Stromal cell of bone marrow (primary cell): ENCODE measurements at places on chromosomes 7 and 10.
A peak's percentile ranks its signal among the peaks of the same experiment; 100 is the strongest.

DNA sequence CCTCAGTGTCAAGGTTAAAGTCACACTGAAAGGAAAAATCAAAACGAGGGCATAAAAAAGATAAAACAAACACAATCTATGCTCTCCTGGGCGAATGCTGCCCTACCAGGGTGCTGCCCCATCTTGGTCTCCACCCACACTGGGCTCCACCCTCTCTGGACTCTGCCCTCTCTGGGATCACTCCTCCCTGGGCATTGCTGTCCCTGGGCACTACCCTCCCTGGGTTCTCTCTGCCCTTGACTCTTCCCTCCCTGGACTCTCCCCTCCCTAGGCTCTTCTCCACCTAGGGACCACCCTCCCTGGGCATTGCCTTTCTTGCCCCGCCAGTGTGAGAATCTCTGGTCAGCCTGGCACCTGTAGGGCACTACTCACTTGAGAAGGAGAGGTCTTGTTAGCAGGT, 8.6 kb downstream of the GDF2 start:
- no peak for DNase-seq

DNA sequence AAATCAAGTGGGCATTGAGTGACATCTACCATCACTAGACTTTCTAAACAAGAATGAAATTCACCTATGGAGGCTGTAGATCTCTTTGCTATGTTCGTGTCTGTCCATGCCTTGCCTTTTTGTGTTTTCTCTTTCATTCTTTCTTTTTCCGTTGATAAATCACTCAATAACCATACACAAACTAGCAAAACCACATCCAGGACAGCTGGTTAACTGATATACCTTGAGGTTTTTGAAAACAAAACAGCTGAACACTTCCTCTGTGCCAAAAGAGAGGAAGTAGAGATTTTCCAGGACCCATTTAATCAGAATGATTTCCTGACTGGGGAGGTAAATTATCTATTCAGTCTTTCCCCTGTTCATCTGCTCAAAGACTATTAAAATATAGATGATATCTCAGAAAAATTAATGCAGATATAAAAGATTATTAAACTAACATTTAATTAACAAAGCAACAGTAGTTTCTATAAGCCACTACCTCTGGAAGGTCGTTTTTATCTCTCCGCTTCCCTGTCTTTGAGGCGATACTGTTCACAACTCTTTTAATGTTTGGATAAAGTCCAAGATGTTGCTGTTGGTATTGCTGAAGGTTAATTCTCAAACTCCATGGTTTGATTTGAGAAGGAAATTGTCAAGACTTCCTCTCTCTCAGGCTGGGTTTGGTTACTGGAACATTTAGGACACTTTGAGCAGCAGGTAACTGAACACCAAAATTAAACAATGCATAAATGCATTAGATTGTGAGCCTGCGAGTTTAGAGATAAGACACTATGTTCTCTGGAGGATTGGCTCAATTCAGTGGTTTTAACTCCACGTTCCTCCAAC, 24.4 kb upstream of the C10orf67 start:
- DNase-seq: no peak

DNA sequence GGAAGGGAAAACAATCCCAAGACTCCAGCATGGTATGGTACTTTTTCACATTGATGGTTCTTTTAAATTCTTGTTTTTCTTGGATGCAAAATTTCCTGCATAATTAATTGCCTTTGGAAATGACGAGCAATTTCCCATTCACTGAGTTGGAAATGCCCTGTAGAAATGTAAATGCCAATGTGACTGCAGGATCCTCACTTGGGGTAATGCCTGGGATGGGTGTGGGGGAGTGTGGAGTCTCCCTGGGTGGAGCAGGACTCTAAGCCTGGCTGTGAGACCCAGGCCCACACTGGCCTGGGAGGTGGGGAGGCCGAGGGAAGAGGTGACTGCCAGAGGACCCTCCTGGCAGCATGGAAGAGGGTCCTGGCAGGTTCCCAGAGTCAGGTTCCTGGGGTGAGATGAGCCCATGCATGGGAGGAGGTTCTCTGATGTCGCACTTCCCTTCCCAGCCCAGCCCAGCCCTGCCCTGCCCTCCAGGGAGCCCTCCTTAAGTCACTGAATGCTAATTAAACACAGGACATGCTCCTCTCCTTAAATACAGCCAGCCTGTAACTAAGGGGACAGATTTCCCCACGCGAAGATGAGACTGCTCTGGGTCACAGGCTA, 157.9 kb downstream of the GFRA1 start:
- no peak for DNase-seq

GRCh38 chr7:66542049-66542448, 86.6 kb upstream of the KCTD7 start:
- no peak for DNase-seq

- no peak for DNase-seq
These were observed 28.7 kb downstream of the LYZL1 start for GRCh38 chr10:29317423-29318021.

DNA sequence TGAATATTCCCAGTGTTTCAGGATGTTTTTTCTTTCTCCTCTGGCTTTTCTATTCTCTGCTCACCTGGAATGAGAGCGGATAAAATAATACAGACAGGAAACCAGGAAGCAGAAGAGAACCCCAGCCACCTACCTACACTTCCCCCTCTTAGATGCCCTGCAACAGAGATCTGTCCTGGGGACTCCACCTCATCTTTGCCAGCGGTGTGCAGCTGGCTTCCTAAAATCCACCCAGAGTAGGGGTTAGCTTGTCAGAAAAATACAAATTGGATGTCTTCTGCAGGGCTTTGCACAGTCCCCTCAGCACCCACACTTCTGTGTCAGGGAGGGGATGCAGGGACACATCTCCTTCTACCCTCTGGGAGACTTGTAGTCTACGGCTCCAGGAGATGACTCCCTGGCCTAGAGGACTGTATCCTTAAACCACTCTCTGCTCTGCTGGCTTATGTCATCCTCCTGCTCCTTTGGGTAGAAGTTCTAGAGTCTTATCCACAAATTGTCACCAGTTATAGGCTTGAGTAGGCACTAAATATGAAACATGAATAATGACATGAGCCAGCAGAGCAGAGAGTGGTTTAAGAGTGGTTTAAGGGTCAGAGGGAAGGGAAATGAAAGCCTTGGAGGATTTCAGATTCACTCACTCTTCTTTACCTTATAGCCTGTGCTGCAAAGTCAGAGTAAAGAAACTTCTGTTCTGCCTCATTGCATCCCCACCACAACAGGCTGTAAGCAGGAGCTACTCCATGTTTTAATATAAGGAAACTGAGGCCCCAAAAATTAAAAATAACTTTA, 749.4 kb downstream of the AUTS2 start:
- DNase-seq: no peak

GRCh38 chr7:4734587-4735345, 40.7 kb upstream of the AP5Z1 start:
- no peak for DNase-seq

DNA sequence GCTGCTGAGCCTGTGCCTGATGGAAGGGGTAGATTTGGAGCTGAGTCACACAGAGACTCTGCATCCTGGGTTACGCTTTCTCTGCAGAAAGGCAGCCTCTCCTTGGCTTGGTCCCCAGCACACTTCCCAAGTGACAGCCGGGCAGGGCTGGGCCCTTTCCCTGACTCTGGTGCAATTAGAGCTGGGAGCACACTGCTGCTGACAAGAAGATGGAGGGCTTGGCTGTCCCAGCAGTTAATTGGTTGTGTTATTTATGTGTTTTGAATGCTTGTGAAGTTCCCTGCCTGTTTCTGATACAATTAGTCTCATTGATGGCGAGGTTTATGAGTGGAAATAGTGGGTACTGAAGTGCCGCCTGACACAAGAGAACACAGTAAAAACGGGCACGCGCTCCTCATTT, 123.6 kb downstream of the TCERG1L start:
- no peak for DNase-seq

DNA sequence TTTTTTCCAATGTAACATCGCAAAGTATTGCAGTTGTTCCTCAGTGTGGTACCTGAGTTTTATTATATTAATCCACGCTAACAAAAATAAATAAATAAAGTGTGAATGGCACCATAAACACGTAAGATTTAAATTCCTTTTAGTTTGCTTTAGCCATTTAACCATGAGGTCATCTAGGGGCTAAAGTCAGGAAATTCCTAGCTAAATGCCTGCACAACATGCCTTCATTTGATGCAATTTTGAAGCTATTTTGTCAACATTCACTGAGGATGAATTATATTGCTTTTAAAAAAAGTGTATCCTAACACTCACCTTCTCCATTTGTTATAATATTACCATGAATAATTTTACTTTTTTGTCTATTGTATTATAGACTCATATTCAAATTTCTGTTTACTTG, 714.4 kb downstream of the GATA3 start:
- DNase-seq: no peak

- DNase-seq: no peak
These were observed 48.3 kb downstream of the PDGFA start for GRCh38 chr7:471191-471865.

- DNase-seq: peak; percentile 53
These were observed 20.2 kb downstream of the PDCD11 start for GRCh38 chr10:103416436-103417147.

DNA sequence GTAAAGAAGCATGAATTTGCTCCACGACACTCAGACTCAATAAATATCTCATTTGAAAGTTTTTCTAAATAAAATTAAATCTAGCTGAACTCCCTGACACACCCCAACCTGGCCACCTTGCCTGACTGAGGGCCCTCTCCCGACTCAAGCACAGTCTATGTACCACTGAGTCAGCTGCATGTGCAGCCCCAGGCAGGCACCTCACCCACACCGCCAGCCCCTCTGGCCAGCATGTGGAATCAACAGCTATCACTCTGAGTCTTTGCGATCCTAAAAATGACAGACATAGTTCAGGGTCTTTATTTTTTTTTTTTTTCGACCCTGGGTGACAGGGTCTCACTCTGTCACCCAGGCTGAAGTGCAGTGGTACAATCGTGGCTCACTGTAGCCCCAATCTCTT, 35.2 kb downstream of the OAT start:
- no peak for DNase-seq

DNA sequence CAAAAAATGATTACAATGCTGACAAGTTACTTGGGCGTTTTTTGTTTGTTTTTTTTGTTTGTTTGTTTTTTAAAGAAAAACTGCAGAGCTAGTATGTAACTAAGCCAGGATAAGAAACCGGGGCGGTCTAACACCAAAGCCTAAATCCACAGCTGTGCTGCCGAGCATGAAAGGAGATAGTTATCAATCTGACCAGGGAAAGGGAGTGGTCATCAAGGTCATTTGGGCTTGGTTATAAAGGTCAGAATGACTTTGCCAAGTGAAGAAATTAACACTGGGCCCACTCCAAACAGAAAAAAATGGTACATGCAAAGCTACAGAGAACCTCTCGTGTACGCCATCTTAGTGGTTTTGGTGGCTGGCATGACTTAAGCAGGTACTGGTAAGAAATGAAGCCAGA, 104.7 kb downstream of the SRPK2 start:
- DNase-seq: no peak

DNA sequence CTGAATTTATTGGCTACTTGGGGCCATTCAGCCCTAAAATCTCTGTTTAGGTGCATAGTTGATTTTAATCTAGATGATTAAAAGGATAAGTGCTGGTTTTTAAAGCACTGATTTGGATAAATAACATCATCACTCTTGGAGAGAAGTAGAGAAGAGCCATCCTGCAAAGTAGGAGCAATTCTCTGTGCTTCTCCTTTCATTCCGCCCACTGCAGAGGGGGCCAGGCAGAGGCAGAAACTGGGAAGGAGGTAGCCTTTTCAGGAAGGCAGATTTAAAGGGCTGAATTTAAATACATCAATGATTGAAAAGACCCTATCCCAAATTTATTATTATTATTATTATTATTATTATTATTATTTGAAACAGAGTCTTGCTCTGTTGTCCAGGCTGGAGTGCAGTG, 14.1 kb downstream of the MAP3K8 start:
- no peak for DNase-seq

DNA sequence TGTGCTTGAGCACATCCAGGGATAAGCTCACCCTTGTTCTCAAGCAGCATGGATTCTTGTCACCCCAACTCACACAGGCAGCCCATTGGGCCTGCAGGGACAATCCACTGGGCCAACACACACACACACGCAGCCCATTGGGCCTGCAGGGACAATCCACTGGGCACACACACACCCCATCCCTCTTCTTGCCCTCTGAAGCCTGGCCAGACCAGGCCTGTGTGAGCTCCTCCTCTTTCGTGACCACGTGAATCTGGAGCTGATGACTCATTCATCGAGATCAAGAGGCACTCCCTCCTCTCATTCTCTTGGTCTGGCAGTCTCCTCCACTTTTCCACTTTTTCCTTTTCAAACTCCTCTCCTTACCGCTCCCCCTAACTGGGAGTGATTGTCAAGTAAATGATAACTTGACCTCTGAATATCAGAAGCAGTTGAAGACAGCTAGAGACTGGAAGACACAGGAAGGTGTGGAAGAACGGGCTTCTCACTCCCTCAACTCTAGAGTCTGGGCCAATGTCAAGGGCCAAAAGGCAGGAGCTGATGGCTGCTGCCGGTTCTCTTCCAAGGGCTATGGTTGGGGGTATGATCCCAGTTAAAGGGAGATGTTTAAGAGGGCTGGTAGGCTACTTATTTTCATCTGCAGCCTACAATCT, 89.7 kb downstream of the HIPK2 start:
- no peak for DNase-seq

DNA sequence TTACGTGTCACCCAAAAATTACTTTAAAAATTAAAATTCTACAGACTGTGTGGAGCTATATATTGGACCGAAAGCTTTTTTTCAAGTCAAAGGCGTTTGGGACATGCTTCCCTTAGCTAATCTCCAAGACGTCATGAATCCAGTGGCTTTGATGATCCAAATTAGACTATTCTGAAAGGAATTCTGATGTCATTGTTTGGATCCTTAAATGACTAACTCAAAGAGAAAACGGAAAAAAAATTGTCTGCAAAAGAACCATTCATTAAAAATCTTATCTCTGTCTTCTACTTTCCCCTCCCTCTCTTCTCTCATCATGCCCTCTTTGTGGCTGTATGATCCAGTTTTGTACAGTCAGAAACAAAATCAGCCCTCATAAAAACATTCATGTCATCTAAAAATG, 161.8 kb downstream of the ETV1 start:
- DNase-seq: no peak

- DNase-seq: no peak
These were observed 250.7 kb upstream of the MYO3A start for GRCh38 chr10:25683344-25683743.

- no peak for DNase-seq
These were observed 47.4 kb upstream of the R3HCC1L start for GRCh38 chr10:98086837-98087708.

DNA sequence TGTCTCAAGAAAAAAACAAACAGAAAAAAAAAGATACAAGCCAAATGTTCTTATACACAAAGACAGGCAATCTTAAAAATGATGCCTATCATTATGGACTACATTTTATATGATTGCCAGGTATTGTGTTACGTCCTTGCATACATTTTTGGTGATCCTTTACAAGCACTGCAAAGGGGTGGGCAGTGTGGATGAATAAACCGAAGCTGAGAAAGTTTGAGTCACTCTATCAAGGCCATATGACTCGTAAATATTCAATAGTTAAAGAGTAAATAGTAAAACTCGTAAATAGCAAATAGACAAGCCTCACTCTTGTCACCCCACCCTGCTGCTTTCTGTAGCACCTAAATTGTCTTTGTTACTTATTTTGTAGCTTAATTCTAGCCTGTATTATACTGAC, 326.2 kb downstream of the FRMD4A start:
- no peak for DNase-seq
